Kidney epithelial cell (primary cell): ENCODE measurements at places on chromosomes 3 and 15.
A peak's percentile ranks its signal among the peaks of the same experiment; 100 is the strongest.

DNA sequence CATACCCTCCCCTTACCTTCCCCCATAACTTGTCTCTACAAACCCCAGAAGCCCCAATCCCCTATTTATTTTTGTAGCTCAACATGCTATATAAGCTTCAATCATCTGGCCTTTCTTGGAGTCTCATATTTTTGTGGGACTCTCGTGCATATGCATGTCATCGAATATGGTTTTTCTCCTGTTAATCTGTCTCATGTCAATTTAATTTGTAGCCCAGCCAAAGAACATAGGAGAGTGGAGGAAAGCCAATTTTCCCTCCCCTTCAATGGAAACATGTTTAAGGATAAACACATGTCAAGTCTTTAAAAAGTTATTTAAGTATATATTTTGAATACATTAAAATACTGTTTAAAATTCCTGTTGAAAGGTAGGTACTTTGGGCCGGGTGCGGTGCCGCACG lies 172.2 kb downstream of the GMNC start:
- DNase-seq = no peak

DNA sequence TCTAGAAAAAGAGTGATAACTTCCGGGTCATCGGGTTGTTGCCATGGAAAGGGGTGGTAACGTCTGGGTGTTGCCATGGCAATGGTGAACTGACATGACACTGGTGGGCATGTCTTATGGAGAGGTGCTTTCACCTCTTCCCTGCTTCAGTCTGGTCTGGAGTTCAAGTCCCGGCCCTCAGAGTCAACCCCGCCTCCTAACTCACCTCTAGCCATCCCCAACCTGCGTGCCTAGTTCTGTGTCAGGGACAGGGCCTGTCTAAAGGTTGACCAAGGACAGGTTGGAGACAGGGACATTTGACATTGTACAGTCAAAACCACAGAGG lies 96.0 kb downstream of the LSM3 start:
- DNase-seq = no peak

- DNase-seq = peak; percentile 84
Observed at GRCh38 chr3:190533511-190534281, 19.8 kb downstream of the IL1RAP start.

DNA sequence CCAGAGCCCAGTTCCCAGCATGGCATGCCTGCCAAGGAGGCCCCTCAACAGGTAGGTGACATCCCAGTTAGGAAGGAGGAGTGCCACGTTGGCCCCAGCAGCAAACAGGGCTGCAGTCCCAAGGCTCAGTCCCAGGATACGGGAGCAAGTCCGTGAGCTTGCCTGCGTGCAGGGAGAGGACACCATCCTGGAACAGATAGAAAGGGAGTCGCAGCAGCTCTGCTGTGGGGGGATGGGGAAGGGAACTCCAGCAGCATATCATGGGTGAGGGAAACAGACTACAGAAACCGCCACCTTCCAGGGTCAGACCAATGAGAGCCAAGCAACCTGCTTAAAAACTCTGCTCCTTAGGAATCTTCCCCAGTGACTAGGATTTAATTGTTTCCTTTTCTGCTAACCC lies 9.4 kb upstream of the DYNLT2B start:
- DNase-seq = no peak

- no peak for DNase-seq
Observed at GRCh38 chr15:99154271-99154670, 49.4 kb downstream of the SYNM start.

GRCh38 chr15:33326908-33327307 lies 16.1 kb downstream of the RYR3 start:
- no peak for DNase-seq

GRCh38 chr15:56950979-56951378 lies 32.5 kb downstream of the TCF12 start:
- no peak for DNase-seq

DNA sequence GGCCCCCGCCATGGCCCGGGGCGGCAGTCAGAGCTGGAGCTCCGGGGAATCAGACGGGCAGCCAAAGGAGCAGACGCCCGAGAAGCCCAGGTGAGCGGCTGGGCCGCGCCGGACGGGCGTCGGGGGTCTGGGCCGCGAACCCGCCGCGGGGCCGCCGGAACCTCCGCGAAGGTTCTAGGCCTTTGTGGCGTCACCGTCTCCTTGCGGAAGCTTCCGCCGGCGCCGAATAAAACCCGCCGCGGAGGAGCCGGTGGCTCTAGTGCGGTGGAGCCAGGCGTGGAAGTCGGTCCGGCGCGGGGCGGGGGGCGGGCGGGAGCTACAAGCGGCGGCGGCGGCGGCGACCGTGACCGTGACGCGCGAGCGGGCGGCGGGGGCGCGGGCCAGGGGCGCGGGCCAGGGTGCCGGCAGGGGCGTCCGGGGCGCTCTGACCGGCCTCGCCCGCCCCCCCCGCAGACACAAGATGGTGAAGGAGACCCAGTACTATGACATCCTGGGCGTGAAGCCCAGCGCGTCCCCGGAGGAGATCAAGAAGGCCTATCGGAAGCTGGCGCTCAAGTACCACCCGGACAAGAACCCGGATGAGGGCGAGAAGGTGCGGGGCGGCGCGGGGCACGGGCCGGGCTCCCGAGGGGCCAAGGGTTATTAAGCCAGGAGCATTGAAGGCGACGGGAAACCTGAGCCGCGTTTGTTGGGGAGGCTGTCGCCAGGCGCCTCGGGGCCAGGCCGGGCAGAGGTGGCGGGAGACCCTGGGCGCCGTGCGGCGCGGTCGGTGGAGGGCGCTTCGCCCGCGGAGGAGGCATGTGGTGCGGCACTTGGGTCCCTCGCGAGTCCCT lies at the start of gene DNAJA4:
Gene DNAJA4 (plus strand): TSS at position 259 of the 833 bp plus-strand sequence. CDS start 202 bp downstream, at position 461.
- no peak for DNase-seq

GRCh38 chr3:59380146-59380545 lies 330.3 kb upstream of the CFAP20DC start:
- no peak for DNase-seq

DNA sequence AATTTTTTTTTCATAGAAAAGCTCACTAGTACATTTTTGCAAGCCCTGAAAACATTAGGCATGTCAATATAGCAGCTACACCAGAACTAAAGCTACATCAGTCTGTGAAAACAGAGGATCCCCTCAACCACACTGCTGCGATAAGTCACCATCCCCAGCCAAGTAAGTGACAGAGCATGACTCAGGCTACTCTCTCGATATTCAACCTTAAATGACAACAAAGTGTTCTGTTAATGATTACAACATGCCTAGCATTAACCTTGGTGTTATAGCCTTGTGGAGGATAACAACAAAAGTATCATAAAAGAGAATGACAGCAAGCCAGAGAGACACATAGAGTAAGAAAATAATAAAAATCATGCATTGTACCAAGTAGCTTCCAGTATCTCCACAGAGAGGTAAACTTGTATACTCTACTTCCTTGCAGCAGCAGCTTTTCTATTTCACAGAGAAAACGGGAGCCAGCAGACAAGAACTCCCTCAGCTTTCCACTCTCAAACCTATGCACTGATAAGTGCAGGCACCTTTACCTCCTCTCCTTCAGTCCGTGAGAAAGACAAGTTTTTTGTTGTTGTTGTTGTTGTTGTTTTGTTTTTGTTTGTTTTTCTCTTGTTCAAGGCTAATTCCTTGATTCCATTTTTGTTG lies 76.6 kb downstream of the GBE1 start:
- peak; percentile 72 for DNase-seq

- no peak for DNase-seq
Observed at GRCh38 chr3:138691351-138691750, 82.8 kb downstream of the FAIM start.

DNA sequence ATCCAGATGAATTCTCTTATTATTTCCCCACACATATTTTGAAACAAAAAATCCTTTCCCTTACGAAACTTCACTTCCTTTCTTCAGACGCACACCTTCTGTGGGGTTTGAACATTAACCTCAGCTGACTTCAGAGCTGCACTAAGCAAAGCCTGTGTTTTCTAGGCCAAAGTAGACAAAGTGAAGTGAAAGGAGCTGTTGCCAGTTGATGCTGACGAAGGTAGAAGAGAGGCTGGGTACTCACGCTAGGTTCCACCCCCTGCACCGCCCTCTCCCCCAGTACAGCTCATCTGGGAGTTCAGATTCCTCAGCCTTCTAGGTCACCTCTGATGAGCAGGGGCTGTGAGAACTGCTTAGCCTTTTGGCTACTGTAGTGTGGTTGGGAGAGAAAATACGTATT lies 24.1 kb downstream of the DUT start:
- DNase-seq = no peak

GRCh38 chr3:40615918-40616819 lies 91.4 kb downstream of the ZNF621 start:
- no peak for DNase-seq

- DNase-seq = peak; percentile 10
Observed at GRCh38 chr15:100042558-100042957, 299.2 kb downstream of the ADAMTS17 start.

GRCh38 chr3:30737743-30738499 lies 131.5 kb downstream of the TGFBR2 start:
- no peak for DNase-seq

DNA sequence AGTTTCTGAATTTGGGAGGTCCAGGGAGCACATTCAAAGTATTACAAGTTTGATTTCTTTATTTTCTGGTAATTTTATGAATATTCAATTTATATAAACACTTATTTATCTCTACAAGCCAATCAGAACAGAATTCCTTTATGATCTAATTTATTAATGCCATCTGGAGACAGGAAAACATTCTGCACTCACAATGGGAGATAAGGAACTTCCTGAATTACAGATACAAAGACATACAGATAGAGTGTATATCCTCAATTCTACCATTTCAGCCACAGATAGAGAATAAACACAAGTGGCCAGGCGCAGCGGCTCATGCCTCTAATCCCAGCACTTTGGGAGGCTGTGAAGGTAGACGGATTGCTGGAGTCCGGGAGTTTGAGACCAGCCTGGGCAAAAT lies 86.0 kb downstream of the IQCH start:
- DNase-seq = no peak

GRCh38 chr15:68298882-68299381 lies 21.4 kb downstream of the FEM1B start:
- DNase-seq = no peak

DNA sequence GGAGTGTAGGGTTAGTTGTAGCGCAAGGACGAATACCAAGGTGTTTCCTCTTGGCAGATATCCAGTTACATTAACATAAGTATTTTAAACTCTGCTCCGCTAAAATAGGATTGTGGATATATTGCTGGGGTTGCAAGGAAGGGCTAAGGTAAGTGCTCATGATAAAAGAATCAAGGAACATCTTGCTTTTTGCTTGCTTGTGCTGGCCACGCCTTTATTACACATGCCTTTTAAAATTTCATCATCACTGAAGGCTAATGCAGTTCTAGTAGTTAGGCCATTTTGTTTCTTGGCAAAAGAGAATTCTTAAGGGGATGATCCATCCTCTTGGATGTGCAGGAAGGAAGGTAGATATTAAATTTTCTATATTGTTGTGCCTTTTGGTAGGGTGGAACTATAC lies 415.6 kb upstream of the TPM1 start:
- no peak for DNase-seq

DNA sequence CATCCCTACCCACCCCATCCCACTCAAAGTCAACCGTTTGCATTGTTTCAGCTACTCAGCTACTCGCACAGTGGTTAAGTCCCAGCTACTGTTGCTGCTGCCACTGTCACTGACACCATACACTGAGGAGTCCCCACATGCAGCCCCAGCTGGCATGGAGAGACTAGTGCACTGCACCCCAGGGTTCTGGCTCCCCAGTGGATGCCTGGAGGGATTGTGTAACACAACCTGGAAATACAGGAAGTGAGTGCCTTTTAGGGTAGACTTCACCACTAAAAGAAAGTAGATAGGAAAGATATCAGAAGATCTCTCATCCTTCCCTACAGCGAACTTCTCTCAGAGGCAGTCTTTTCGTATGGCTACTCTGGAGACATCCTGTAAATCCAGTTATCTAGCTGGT lies 169.2 kb upstream of the STRIT1 start:
- DNase-seq = no peak

- DNase-seq = no peak
Observed at GRCh38 chr15:73927476-73928240, 1.4 kb downstream of the LOXL1 start.

DNA sequence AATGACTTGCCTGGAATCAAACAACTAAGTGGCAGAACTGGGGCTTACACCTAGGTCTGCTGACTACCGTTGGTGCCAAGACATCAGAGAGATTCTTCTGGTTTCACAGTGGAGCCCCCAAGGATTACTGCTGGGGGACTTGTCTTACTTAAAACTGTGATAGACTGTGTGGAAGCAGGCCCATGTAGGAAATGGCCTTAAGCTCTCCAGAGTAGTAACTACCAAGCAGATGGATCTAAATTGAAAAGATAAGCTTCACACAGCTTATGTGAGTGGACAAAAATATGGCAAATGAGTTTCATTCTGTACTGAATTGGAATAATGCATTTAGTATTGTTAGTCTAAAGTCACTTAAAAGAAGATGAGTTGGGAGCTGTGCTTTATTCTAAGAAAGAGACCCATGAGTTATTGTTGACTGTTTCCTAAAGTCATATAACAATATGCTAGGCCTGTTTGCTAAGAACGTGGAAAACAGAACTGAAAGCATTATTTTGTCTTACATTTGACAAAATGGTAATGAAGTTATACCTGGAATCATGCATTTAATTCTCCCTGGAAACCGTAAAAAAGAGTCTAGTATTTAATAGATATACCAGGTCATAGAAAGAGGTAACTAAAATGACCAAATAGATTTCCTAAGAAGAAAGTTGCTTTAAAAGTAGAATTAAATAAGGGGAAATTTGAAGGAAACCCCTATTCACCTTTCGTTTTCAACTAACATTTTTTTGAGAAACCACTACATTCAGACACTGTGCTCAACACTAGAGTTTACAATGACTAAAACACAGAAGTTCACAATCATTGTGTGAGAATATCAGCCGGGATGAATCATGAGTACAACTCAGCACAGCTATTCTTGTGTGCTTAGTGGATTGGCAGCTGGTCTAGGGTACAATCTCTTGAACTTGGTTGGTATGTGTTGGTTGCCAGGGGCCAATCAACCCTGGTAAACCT lies 13.0 kb upstream of the MAPK6 start:
- no peak for DNase-seq

DNA sequence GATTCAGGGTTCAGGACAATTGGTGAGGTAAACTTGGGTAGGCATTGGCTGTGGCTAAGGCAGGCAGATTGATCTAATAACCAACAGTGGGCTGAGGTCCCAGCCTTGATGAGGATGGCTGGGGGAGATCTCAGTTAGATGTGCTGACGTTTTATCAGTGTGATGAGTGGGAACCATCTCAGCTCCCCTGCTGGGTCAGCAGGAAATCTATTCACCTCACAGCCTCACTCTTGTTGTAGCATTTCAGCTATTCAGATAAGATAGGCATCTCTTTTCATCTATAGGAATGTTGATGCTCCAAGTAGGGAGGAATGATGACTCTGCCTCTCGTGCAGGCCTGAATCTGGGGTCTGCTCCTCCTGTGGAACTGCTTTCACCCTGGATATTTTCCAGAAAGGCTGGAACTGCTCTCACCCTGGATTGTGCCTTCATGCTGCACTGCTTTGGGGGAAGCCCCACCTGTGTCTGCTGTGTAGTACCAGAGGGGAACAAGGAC lies 973.7 kb downstream of the NSUN3 start:
- DNase-seq = no peak
